Osteoblast (primary cell): ENCODE measurements at places on chromosomes 4 and X. TPM values are rescaled to one million over a fixed set of nuclear protein-coding genes. Genes with fewer than 3 reads are reported as not detected.

Gene BANK1
- total RNA-seq = 1.8 and 2.7 TPM in 2 replicates

Gene PRDM5
- 39.4 and 42.4 TPM in 2 replicates for total RNA-seq

Gene PLAC1
- total RNA-seq = not detected in 2 replicates

Gene C4orf54
- total RNA-seq = under 0.01 TPM in 1 of 2 replicates, not detected in the other

Gene PLXNB3
- total RNA-seq = 2.7 and 4.3 TPM in 2 replicates

Gene FGF13
- 0.36 TPM in 1 of 2 replicates, not detected in the other for total RNA-seq

Gene GRSF1
- total RNA-seq = 78.1 and 79.3 TPM in 2 replicates

Gene PNMA6F
- not detected in 2 replicates for total RNA-seq

Gene PRKX
- 9.1 and 13.4 TPM in 2 replicates for total RNA-seq

Gene PDE6B
- total RNA-seq = not detected in 2 replicates

Gene FNIP2
- 73.4 and 78.9 TPM in 2 replicates for total RNA-seq

Gene EGF
- 0.36 and 1.2 TPM in 2 replicates for total RNA-seq

Gene FBXO8
- total RNA-seq = 30.1 and 32.2 TPM in 2 replicates

Gene AVPR2
- total RNA-seq = not detected in 2 replicates

Gene CXCL8
- total RNA-seq = 1.5 and 5.8 TPM in 2 replicates

Gene SLC49A3
- 11.6 and 13.6 TPM in 2 replicates for total RNA-seq

- no peak for DNase-seq
These were observed 39.6 kb downstream of the FGFBP1 start for GRCh38 chr4:15898902-15899301.

- DNase-seq = no peak
These were observed 333.8 kb upstream of the GRIA3 start for GRCh38 chrX:122850326-122850725.

- no peak for DNase-seq
These were observed 979.6 kb upstream of the POU3F4 start for GRCh38 chrX:82528525-82528924.

GRCh38 chrX:13377550-13377934 lies 57.7 kb upstream of the ATXN3L start:
- peak; percentile 66 for DNase-seq

- no peak for DNase-seq
These were observed 602.8 kb upstream of the EPHA5 start for GRCh38 chr4:66273110-66273509.

GRCh38 chr4:128328106-128328505 lies 40.5 kb upstream of the PGRMC2 start:
- no peak for DNase-seq

- no peak for DNase-seq
These were observed 398.1 kb upstream of the PITX2 start for GRCh38 chr4:111020961-111021360.

DNA sequence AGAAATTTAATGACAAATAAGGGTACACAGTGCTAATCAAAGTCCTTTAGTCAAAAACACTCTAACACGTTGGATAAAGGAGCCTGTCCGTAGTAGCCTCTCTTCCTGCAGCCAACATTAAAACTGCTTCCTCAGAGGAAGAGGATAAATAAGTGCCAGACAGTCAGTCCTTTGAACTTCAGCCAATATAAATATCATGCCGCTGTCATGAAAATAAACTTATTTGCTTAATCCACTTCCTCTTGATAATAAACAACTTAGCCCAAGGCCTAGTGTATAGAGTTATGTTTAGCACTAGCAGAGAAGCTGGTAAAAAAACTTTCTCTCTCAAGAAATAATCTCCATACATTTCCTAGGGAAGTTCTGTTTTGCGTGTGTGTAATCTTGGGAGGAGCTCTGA lies 196.7 kb downstream of the HS3ST1 start:
- DNase-seq = no peak

- peak; percentile 93 for DNase-seq
These were observed 626 bp downstream of the JADE3 start for GRCh38 chrX:46912603-46913491.

- no peak for DNase-seq
These were observed 116.1 kb upstream of the ARHGAP24 start for GRCh38 chr4:85358831-85359230.

DNA sequence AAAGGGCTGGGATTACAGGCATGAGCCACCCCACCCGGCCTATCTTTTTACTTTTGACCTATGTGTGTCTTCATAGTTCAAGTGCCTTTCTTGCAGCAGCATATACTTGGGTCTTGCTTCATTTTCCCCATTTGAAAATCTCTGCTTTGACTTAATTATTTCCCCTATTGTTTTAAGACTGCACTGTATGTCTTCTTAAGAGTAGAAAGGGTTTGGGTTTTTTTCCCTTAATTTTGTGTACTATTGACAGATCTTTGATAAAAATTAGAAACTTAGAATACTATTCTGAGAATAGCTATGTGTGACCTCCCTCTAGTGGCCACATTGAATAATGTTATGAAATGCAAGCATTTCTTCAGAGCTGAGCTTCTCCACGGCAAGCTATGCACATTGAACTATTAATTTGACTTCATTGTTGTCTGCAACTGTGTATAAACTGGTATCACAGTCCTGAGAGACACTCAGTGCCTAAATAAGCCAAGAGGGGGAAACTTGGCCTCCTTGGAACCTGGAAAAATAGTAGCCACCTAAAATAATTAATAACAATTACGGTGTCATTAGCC lies 8.7 kb upstream of the SLC25A4 start:
- peak; percentile 90 for DNase-seq

DNA sequence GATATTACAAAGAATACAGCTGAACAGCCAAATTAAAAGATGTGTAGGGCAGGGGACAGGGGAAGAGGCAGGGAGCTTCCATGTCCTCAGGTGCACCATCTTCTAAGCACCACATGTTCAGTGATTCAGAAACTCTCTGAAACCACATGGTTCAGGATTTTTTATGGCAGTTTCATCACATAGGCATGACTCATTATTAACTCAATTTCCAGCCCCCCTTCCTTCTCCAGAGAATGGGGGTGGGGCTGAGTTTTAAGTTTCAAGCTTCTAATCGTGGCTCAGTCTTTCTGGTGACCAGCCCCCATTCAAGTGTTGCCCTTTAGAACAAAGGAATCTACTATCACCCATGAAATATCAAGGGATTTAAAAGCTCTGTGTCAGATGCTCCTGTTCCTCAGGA lies 317.8 kb upstream of the GALNT7 start:
- DNase-seq = no peak

DNA sequence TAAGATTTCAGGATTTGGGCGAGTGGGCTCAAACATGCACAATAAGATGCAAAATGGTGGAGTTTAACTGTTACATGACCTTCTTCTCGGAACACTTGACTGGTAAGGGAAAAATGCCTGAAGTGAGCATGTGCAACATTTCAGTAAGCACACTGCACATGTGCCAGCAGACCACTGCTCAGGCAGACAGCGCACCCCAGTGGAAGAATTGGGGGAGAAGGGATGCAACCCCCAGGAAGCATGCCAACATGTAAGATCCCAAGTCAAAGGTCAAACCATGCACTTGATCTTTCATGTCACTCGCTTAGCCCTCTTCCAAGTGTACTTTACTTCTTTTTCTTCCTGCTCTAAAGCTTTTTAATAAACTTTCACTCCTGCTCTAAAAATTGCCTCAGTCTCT lies 256.3 kb downstream of the CENPC start:
- DNase-seq = no peak

DNA sequence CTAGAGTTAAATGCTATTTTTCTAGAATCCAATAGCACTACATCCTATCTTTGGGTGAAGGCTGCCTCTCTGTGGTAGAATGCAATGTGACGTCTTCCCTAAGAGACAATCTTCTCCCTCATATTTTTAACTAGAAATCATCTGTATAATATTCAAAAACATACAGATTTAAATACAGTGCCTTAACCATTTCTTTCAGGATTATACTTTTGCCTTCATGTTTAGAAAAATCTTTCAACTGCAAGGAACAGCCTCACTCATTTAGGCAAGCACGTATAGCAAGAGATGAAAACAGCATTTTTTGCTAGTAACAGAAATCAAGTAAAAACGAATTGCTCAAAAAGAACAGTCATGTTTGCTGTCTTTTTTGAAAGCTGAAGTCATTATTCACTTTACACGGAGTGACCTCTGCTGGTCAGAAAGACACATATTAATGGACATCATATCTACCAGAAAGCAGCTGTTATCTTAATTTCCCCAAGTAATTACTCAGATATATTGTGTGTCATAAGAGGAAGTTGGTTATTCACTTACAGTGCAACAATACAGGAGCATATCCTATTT lies 422.3 kb downstream of the STPG2 start:
- DNase-seq = peak; percentile 19

GRCh38 chrX:10516781-10517322 lies 103.5 kb downstream of the MID1 start:
- no peak for DNase-seq

- peak; percentile 76 for DNase-seq
These were observed 66.0 kb downstream of the FBXO8 start for GRCh38 chr4:174217273-174218126.

GRCh38 chr4:152374606-152375285 lies 161.1 kb downstream of the FBXW7 start:
- DNase-seq = no peak

GRCh38 chrX:85017721-85018120 lies 14.0 kb downstream of the APOOL start:
- no peak for DNase-seq

GRCh38 chrX:41827886-41828285 lies 95.5 kb downstream of the CASK start:
- no peak for DNase-seq

DNA sequence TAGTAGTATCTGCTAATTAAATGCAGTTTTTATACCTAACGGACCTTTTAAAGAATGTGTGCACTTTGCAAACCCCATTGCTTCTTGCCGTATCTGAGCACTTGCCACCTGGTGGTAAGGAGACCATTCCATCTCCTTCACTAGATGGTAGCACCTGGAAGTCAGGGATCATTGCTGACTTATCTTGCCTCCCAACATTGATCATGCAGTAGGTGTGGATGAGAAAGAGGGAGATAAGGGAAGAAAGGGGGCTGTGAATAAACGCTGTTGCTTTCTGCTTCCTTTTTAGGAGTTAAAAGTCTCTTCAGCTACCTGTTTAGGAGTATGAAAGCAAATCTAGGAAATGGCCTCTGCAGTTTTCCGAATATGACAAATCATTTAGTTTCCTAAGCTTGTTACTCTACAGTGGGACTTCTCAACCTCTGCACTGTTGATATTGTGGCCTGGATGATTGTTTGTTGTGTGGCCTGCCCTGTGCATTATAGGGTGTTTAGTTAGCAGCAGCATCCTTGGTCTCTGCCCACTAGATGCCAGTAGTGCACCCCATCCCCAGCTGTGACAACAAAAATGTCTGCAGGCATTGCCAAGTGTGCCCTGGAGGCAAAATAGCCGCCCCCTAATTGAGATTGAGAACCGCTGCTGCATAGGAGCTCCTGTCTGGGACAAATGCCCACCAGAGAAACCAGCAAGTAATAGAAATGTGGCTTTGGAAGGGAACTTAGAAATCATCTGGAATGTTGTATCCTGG lies 38.8 kb downstream of the GAB1 start:
- no peak for DNase-seq

DNA sequence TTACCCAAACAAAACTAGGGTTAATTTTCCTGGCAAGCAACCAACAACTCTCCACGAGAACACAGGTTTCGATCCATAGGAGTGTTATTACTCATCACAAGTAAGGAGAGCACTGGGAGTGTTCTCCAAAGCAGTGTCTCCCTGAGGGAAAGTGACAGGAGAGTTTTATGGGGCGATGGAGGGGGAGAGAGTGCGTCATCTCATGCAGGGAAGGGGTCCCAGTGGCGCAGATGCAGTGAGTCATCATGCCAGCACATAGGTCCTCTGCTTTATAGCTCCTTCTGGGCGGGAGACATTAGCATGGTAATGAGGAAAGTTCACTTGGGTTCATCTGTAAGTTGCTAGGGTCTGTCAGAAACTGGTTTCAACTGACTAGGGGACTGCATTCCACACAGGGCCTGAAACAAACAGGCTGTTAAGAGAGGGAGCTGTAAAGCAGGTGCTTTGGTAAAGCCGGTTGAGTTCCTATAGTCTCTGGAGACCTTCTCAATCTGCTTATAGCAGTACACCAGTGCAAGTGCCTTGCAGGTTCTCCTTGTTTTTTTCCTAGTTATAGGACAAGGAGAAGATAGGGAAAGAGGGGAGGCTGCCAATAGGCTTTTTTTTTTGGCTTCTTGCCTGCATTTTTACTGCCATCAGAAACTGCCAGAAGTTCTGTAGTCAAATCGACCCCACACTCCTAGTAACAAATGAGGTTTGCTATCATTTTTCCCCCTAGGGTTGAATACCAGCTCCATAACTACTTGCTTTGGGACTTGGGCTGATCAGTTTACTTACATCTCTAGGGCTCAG lies 12.8 kb upstream of the BOD1L1 start:
- DNase-seq = no peak

GRCh38 chrX:39560271-39560670 lies 537.5 kb downstream of the BCOR start:
- DNase-seq = no peak

DNA sequence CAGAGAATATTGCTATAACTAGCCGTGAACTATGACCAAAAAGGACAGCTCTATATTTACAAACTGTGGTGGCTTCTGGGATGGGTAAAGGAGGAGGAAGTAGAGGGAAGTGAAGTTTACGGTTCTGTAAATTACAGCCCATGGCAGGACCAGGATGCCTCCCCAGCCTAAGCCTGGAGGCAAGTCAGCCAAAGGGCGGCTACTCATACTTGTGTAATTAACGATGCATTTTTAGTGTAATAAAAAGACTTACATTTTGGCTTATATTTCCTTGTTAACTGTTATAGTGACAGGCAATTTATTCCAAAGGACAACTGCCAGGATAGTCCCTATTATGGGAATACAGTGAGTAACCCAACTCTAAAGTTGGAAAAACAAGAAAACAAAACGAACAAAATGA lies 139.9 kb upstream of the OTUD4 start:
- no peak for DNase-seq

DNA sequence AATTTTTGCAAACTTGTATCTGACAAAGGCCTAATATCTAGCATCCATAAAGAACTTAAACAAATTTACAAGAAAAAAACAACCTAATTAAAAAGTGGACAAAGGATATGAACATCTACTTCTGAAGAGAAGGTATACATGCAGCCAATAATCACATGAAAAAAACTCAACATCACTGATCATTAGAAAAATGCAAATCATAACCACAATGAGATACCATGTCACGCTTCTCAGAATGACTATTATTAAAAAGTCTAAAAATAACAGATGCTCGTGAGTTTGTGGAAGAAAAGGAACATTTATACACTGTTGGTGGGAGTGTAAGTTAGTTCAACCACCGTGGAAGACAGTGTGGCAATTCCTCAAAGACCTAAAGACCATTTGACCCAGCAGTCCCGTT lies 24.0 kb downstream of the CEP44 start:
- no peak for DNase-seq

- peak; percentile 83 for DNase-seq
These were observed 12.1 kb downstream of the SUPT20HL2 start for GRCh38 chrX:24301806-24302205.
